ENCODE measurements at places on chromosomes 2 and 18.

DNA sequence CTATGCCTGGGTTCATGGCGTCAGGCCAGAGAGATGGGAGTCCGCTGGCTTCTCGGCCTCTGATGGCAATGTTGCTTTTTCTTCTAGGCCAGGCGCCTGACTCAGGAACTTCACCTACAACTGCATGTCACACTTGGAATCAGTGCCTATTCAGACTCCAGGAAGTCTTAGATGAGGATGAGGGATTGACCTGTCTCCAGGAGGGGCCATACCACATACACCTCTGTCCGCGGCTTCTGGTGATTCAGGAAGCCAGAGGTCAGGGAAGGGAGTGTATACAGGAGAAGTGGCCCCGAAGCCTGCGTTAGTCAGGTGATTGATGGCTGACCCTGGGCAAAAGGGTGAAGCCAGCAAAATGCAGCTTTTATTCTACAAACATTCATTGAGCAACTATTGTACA, 109.1 kb upstream of the RMDN2 start:
- DNase-seq: no peak

DNA sequence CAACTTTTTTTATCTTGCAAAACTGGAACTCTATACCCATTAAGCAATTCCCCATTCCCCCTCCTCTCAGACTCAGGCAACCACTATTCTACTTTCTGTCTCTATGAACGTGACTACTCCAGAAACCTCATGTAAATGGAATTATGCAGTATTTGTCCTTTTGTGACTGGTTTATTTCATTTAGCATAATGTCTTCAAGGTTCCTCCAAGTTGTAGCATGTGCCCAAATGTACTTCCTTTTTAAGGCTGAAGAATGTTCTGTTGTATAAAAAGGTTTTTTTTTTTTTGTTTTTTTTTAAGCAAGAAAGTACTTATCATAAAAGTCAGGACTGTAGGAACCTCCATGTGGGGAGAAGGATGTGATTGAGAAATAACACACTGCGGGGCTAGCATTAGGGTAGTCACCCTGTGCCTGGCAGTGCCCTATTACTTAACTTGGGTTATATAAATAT, 262.9 kb upstream of the FBXO11 start:
- DNase-seq: no peak

- DNase-seq: no peak
Measured at GRCh38 chr2:59019566-59020159, 778.5 kb upstream of the FANCL start.

- DNase-seq: no peak
Measured at GRCh38 chr2:127700527-127701192, 637 bp upstream of the SFT2D3 start.

DNA sequence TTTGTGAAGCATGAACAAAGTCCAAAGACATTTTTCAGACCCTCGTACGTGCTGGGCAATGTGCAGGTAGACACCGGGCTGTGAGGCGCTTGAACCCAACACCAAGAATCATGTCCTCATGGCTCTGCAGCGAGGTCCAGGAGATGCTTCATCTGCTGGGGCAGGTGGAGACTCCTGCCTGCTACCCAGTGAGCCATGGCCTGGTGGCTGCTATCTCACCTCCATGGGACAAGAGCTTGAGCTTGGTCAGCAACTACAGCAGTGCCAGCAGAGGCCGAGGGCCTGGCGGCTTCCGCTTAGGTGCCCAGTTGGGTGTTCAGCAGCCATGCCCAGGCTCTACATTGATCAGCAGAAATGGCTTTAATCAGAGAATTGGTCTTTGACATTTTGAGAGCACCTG, 281.0 kb upstream of the HS6ST1 start:
- DNase-seq: no peak

GRCh38 chr2:216429428-216429827, 17.1 kb downstream of the SMARCAL1 start:
- no peak for DNase-seq

DNA sequence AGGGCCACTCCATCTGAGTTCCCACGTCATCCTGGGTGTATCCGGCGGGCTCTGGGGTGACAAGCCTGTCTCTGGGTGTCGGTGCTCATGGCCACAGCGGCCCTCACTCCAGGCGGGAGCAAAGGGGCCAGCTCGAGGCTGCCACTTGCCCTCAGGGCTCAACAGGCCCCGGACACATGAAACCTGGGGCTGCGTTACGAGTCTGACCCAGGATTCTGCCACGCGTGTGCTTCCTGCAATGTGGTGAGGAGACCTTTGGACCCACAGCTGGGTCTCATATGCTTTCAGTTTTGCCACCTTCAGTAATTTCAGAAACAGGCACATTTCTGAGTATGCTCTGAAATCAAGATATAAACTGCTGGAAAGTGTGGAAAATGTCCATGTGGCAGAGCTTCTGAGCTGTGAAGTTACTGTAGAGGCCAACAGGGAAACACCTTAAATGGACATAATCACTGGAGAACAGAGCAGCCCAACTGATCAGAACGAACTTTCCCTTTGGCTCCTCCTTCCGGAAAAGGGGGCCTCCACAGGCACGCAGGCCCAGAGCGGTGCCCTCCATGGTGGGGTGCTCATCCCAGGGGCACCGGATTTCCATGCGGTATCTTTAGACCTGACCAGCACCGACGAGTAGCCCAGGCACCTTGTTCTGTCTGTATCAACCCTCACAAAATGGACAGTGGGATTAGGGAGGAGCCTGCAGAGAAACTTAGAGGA, 14.1 kb downstream of the PER2 start:
- no peak for DNase-seq
